ENCODE measurements at places on chromosomes 13 and 19.

- DNase-seq: no peak
Observed at GRCh38 chr13:22196777-22197176, 525.9 kb downstream of the FGF9 start.

- no peak for DNase-seq
Observed at GRCh38 chr19:31072451-31072850, 276.8 kb downstream of the TSHZ3 start.

DNA sequence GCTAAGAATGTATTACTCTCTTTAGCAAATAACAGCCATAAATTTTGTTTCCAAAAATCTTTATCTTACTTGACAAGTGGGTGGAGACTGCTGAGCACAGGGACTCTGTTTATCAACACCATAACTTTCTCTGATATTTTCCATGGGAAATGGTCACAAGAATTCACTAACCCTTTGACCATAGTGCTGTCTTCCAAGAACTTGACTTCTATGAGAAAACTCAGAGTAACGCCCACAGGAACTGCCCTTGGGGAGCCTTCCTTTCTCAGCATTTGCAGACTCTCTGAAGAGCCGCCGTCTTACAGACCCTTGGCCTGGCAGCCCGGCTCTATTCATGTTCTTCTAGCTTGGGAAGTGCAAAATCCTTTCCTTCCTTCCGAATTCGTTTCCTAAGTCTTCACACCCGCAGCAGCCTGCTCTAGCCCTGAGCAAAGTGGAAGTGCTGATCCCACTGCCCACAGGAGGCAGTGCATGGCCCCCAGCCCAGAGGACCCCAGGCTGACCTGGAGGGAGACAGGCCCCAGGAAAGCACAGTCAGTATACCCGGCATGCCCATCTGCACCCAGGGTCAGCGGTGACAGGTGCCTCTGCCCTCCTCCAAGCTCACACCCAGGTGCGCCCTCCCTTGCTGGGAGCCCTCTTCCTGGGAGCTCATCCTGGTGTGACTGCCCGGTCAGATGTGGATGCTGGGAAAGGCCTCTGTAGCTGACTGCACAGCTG is 10.2 kb downstream of the GAS6 start:
- DNase-seq: no peak

GRCh38 chr19:51632126-51632525 is 1.9 kb upstream of the SIGLEC5 start:
- DNase-seq: no peak

- no peak for DNase-seq
Observed at GRCh38 chr19:1471010-1471514, 8.0 kb downstream of the C19orf25 start.

GRCh38 chr19:10695401-10696398 is 5.5 kb upstream of the QTRT1 start:
- DNase-seq: peak; percentile 93

DNA sequence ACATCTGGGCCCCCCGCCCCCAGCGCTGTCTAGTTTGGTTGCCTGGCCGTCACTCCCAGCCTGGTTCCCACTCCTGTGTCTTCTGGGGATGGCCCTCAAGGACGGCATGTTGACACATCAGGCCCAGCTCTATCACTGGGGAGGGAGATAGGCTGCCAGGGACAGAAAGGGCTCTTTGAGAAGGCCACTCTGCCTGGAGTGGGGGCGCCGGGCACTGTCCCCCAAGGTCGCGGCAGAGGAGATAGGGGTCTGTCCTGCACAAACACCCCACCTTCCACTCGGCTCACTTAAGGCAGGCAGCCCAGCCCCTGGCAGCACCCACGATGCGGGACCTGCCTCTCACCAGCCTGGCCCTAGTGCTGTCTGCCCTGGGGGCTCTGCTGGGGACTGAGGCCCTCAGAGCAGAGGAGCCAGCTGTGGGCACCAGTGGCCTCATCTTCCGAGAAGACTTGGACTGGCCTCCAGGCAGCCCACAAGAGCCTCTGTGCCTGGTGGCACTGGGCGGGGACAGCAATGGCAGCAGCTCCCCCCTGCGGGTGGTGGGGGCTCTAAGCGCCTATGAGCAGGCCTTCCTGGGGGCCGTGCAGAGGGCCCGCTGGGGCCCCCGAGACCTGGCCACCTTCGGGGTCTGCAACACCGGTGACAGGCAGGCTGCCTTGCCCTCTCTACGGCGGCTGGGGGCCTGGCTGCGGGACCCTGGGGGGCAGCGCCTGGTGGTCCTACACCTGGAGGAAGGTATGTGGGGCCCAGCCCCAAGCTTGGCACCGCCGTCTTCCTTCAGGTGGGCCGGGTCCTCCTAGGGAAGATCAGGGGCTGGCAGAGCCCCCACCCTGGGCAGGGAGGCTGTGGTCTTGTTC is at the start of gene AMH:
Gene AMH, plus strand, starts transcription at position 314 of the 857 bp plus-strand sequence. Its CDS starts 10 bp downstream, at position 324.
- no peak for DNase-seq

- DNase-seq: peak; percentile 75
Observed at GRCh38 chr13:45511310-45512097, 46.8 kb downstream of the COG3 start.

GRCh38 chr19:32336259-32337083 is 8.9 kb upstream of the ZNF507 start:
- DNase-seq: no peak

- DNase-seq: no peak
Observed at GRCh38 chr19:14107581-14108461, 9.7 kb downstream of the PRKACA start.

DNA sequence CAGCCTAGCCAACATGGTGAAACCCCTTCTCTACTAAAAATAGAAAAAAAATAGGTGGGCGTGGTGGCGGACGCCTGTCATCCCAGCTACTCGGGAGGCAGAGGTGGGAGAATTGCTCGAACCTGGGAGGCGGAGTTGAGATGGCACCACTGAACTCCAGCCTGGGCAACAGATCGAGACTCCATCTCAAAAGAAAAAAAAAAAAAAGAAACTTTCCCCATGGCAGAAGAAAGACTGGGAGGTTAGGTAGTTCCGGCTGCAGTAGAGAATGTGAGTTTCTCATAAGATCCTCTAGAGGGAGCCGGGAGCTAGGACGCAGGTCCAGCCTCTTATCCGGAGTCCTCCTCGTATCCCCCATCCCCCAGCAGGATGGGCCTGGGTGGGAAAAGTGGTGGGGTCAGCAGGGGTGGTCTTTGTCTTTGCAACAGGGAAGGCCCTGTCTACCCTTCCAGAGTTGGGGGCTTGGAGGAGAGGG is 13.2 kb upstream of the CREB3L3 start:
- no peak for DNase-seq

GRCh38 chr19:13623716-13624710 is 117.7 kb upstream of the CACNA1A start:
- DNase-seq: no peak

DNA sequence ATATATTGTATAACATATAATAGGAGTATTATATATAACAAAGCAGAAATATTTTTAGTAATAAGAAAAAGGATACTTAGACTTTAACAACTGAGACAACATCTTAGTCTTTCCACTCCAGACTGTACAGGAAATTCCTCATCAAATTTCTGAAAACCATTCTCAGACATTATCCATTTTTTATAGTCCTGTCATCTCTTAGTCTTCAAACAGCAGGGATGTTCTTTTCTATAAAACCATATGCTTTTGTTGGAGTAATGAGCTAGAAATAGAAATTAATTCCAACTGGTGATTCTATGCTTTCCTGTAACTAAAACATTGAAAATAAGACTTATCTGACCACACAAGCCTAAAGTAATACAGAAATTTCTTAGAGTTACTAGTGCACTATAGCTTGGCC is 82.2 kb upstream of the CSNK1A1L start:
- DNase-seq: no peak

DNA sequence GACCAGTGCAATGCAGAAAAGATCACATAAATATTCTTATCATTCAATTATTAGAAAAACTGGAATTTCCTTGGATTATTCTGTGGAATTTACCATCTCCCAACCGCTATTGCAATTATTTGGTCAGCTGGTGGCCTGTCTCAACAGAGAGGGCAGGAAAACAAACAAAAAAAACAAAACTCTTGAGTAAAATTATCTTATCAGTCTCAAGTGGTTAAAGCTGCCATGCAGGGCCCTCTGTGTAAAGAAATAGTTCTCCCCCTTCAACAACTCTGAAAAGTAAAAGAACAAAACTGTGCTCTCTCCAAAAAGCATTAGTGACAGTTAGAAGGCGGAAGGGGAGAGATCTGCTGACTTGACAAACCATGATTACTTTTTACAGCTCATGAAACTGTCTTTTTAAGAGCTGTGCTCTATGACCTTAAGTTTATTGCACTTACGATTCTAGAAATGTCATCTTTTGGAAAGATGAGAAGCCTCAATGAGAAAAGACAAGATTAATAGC is 152.3 kb downstream of the DLEU7 start:
- DNase-seq: no peak

- peak; percentile 32 for DNase-seq
Observed at GRCh38 chr13:40026174-40026585, 370.7 kb downstream of the COG6 start.

DNA sequence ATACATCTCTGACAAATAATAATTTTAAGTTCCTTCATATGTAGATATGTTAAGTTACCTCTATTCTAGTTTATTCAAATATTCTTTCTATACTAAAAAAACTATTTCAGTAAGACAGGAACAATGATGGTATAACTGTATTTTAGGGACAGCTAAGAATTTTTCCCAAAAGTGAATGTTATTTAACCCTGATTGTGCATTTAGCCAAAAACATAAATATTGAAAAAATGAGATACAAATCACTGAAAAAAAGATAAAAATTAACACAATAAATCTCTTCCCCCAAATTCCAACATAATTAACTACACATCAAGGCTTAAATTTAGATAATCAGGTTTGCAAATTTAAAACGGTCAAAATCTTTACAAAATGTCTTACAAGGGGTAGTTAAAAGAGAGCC is 58.1 kb downstream of the KCNRG start:
- DNase-seq: no peak

- no peak for DNase-seq
Observed at GRCh38 chr13:32587811-32588170, 1.5 kb downstream of the PDS5B start.

- peak; percentile 35 for DNase-seq
Observed at GRCh38 chr13:75760131-75761021, 124.2 kb downstream of the LMO7 start.

DNA sequence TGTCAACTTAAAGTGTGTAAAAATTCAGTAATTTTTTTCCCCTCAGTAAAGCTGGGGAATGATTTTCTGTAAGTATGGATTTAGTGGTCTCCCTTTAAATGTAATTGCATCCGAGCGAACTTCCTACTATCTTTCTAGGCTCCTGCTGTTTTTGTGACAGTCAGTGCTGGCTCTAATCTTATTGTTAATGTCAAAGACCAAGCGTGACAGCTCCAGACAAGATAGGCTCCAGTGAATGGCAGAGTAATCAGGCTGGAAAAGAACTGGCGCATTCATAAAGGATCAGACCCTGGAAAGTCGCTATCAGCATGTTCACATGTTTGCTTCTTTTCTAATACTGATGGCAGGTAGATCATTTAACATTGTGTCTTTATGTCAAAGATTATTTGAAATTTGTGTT is 908.0 kb upstream of the ATXN8OS start:
- no peak for DNase-seq

Measured in CD4-positive, CD25-positive, alpha-beta regulatory T cell (primary cell).